ENCODE measurements at places on chromosomes 6 and 20. TPM values are rescaled to one million over a fixed set of nuclear protein-coding genes. Genes with fewer than 3 reads are reported as not detected.
A peak's percentile ranks its signal among the peaks of the same experiment; 100 is the strongest.

- H3K36me3 ChIP-seq: no peaks in the 10 kb centered on the region
- peaks cover 9% of the 10 kb centered on the region for H3K27me3 ChIP-seq
- no peaks in the 10 kb centered on the region for H3K4me1 ChIP-seq
- no peak overlapping the region for H3K27ac ChIP-seq
- no peak for DNase-seq
- H3K4me3 ChIP-seq: no peak overlapping the region
Observed at GRCh38 chr6:49570474-49571079, 20.1 kb downstream of the C6orf141 start.

- H3K36me3 ChIP-seq: no peaks in the 10 kb centered on the region
- no peaks in the 10 kb centered on the region for H3K4me1 ChIP-seq
- H3K4me3 ChIP-seq: no peak overlapping the region
Observed at GRCh38 chr20:44460795-44461141, 14.9 kb upstream of the TTPAL start.

DNA sequence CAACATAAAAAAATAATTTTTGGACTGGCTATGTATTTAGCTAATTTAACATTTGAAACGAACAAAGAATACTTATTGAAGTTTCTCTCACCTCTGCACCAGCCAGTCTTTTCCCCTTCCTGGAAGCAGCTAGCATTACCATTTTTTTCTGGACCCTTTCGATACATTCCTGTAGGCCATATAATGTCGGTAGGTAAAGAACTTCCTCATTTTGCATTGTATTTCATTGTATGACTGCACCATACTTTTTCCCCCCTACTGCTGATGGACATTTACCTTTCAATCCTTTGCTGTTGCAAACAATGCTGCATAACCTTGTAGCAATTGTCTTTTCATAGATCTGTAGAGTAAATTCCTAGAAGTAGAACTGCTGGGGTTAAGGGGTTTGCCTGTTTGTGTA is 17.6 kb downstream of the CBFA2T2 start:
- peaks cover 4% of the 10 kb centered on the region for H3K36me3 ChIP-seq
- no peak for DNase-seq
- no peaks in the 10 kb centered on the region for H3K27me3 ChIP-seq
- H3K4me3 ChIP-seq: no peak overlapping the region
- peak overlapping the region; percentile 30 for H3K27ac ChIP-seq
- peaks cover 4% of the 10 kb centered on the region for H3K4me1 ChIP-seq

Gene TFAP2D
- not detected for total RNA-seq

Data from chondrocyte (in vitro differentiated cells).